ENCODE measurements at places on chromosomes 4 and X.
A peak's percentile ranks its signal among the peaks of the same experiment; 100 is the strongest.

GRCh38 chrX:13401724-13402123 is 81.9 kb upstream of the ATXN3L start:
- DNase-seq = no peak

- DNase-seq = no peak
Measured at GRCh38 chr4:140005699-140006098, 148.3 kb downstream of the MAML3 start.

- no peak for DNase-seq
Measured at GRCh38 chr4:134552063-134552462, 350.5 kb upstream of the PABPC4L start.

GRCh38 chrX:71910643-71910985 is at the start of gene NHSL2:
NHSL2 (plus strand) TSS chrX:71910845.
- DNase-seq = no peak

DNA sequence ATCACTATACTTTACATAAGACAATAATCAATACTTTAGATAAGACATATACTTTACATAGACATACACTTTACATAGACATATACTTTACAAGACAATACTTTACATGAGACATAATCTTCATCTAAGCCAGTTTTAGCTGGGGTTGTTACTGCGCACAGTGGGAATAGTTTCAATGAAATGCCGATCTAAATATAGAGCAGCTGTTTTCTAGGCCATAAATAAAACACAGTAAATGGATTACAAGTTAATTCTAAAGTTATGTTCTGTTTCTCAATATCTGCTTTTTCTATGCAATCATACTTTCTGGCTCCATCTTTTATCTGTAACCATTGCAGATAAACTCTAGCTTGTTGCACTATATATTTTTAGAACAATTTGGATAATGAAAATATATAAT is 1470.6 kb upstream of the PABPC4L start:
- no peak for DNase-seq

- DNase-seq = no peak
Measured at GRCh38 chr4:187027272-187027671, 303.6 kb upstream of the FAT1 start.

DNA sequence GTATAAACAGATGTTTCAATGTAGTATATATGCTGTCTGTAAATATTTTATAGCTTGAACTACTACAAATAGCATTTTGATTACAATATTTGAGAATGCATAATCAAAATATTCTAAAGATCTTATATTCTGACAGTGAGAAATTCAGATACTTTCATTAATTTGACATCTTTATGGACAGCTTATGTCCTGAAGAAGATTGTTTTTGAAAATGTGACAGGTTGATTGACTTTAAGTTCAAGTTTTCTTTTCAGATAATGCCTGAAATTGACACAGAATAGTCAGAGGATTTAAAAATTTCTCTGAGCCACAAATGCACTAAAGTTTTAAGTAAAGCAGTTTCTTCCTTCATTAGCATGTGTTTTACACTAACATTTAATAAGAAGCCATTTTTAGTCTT is 799.8 kb downstream of the CCSER1 start:
- no peak for DNase-seq

GRCh38 chrX:44483965-44484606 is 58.6 kb downstream of the FUNDC1 start:
- no peak for DNase-seq

- DNase-seq = no peak
Measured at GRCh38 chrX:69523314-69523713, 19.2 kb downstream of the NALF2 start.

DNA sequence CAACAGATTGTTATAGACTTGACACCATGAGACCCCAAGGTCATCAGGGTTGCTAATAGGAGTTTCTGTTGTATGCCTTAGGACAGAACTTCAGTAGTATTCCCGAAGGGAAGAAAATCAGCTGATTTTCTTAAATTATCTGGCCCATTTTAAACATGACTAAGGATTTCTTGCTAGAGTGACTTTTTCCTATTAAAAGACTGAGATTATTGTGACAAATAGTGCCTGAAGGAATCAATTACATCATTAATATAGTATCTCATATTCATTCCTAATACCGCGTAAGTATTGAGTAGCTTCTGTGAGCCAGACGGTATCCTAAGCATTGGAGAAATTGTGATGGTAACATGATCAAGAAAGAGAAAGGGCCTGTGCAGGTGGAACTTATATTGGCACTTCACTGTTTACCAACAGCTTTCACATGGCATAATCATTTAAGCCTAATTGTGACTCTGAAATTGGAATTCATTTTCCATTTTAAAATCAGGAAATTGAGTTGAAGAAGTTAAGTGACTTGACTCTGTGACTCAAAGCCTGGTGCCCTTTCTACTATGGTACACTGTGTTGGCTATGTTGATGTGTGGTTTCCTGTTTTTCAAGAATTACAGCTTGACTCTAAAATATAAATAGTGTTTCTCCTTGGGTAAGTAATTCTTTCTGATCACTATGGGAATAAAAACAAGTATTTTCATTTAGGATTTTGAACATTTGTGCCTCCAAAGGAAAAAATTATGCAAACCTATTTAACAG is 4.1 kb downstream of the AFF1 start:
- DNase-seq = no peak

- DNase-seq = no peak
Measured at GRCh38 chr4:37365888-37366287, 121.3 kb downstream of the NWD2 start.

GRCh38 chrX:155070975-155071693 is at the start of the genes BRCC3, CMC4 and MTCP1:
BRCC3 (plus strand) TSS chrX:155071508; CDS start chrX:155071528, 20 bp downstream.
CMC4 (minus strand) TSS chrX:155071136; CDS start chrX:155064023, 7,113 bp downstream.
MTCP1 (minus strand) TSS chrX:155071136; CDS start chrX:155066010, 5,126 bp downstream.
- peak; percentile 60 for DNase-seq

GRCh38 chrX:40434947-40435346 is 145.8 kb upstream of the ATP6AP2 start:
- DNase-seq = no peak

- no peak for DNase-seq
Measured at GRCh38 chrX:53156207-53156596, 62.3 kb downstream of the KANTR start.

DNA sequence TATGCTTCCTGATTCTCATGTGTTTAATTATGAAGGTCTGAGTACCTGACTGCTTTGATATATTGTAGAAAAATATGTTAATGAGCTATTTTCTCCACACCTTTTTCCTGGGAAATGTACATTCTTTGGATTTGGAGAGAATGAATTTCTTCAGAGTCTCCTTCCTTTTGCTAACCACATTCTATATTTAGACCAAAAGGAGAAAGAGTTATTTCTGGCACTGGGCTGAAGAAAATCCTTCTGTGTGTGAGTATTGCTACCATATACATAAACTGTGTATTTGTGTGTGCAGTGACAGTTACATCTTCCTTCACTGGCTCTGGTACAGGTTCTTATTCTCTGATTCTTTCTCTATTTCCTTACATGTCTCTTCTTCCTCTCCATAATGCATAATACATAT is 44.5 kb upstream of the PGRMC2 start:
- no peak for DNase-seq

DNA sequence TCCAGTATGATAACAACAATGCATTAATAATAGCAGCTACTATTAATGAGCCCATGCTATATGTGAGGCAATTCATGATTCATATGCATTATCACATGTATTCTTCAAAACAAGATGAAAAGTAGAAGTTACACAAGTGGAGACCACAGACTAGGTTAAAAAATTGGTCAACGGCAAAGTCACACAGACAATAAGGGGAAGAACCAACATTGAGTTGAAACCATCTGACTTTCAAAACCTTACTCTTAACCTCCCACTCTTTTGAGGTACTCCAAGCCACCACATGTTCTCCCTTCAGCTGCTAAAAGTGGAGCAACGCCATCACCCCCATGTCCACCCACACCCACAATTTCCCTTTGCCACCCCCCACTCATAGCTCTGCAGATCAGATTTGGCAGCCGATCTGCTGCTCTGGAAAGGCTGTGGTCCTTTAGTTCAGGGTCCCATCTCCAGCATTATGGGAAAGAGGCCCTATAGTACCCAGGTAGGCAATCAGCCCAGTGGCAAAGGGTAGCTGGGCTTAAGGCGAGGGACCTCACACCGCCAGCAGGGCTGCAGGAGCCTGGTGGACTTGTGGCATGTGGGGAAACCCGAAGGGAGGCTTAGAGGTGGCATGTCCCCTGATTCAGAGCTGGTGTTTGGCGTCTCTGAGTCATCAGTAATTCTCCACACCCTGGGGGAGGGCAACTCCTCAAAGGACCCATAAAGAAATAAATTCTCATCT is 33.5 kb upstream of the CYBB start:
- DNase-seq = no peak

DNA sequence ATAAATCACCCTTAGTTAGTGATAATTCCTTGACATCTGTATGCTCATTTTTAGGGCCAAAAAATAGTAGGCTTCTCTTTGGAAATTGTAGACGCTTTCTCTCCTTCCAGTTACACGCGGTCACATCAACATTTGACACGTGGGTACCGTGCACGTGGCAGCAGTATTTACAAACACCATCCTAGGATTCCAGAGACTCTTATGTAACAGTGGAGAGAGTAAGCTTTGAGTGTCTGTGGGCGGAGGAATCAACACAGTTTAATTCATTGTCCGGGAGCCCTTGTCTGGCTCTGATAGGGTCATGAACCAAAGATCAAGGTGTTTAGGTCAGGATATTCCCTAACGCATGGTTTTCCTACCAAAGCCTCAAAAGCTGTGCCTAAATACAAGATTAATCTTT is 12.2 kb downstream of the TET2 start:
- DNase-seq = no peak

All from HCT116 (cell line).